Uterus (tissue), 4 donors: ENCODE measurements at places on chromosomes 2 and 18. TPM values are rescaled to one million over a fixed set of nuclear protein-coding genes. Genes with fewer than 3 reads are reported as not detected.

Gene HRH4
- total RNA-seq: 0.55 TPM

Gene TRPM8
- total RNA-seq: 0.35 TPM

Gene EML6
- total RNA-seq: 0.26 TPM

Gene SLC4A3
- 2.3 TPM for total RNA-seq

Gene LYG2
- not detected for total RNA-seq

Gene AGXT
- total RNA-seq: not detected

Gene LHCGR
- 0.48 TPM for total RNA-seq
